Neuronal stem cell (in vitro differentiated cells): ENCODE measurements at places on chromosomes 3 and 15.

- no peaks in the 10 kb centered on the region for H3K36me3 ChIP-seq
- DNase-seq, result no peak
- no peaks in the 10 kb centered on the region for H3K27me3 ChIP-seq
- H3K27ac ChIP-seq, result no peak overlapping the region
Observed at GRCh38 chr3:111700054-111700453, 104.9 kb upstream of the ZBED2 start.

DNA sequence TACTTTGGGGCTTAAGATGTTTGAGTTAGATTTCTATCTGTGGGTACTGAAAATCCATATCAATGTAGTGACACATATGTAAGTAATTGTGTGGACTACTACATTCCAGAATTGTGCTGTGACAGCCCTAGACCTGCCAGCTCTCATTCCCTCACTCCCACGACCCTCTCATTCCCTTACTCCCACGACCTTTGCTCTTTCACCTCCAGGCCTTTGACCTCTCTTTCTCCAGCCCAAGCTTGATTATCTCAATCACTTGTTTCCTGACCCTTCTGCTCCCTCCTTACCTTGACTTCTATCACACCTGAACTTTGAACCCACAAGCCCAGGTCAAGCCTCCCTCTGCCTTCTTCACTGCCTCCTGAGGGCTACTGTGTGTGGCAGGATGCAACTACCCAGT, 3.6 kb upstream of the RUVBL1 start:
- peaks cover 5% of the 10 kb centered on the region for H3K4me1 ChIP-seq
- DNase-seq, result no peak
- H3K4me3 ChIP-seq, result no peak overlapping the region
- H3K36me3 ChIP-seq, result peaks cover 1% of the 10 kb centered on the region
- H3K27me3 ChIP-seq, result peaks cover 7% of the 10 kb centered on the region

DNA sequence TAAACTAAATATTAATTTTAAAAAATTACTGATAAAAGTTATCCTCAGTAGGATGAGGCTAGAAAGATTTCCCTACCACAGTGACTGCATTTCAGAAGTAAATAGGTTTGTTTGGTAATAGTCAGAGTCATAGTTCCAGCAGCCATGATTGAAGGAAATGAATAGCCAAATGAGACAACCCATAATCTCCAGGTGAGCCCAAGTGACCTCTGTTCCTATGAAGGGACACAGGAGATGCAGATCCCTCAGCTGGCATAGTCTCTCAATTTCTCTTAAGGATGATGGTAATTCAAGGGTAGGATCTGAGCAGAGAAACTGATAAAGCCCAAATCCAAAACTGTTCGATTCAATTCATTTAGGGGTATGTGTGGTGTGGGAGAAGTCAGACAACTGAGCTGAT, 461.8 kb downstream of the RAP2B start:
- H3K27me3 ChIP-seq, result no peaks in the 10 kb centered on the region
- DNase-seq, result no peak
- H3K4me3 ChIP-seq, result no peak overlapping the region
- no peaks in the 10 kb centered on the region for H3K36me3 ChIP-seq
- H3K4me1 ChIP-seq, result no peaks in the 10 kb centered on the region

DNA sequence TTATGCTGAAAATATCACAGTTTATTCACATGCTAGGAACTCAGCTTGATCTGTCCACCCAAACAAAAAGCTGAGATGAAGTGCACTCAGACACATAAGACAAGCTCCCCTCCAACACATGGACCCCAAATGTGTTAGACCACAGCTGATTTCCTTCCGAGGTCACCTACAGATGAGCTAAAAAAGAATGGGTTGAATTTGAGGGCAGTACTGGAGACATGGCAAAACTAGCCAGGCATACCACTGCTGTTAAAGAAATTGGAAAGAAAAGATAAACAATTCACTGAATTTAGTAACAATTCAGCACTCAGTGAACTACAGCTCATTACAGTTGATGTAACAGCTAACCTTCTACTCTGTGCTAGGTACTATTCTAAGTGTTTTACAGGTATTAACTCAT, 15.5 kb downstream of the PARP9 start:
- H3K4me3 ChIP-seq, result no peak overlapping the region
- no peaks in the 10 kb centered on the region for H3K4me1 ChIP-seq
- no peaks in the 10 kb centered on the region for H3K27me3 ChIP-seq
- H3K36me3 ChIP-seq, result no peaks in the 10 kb centered on the region

GRCh38 chr3:186515125-186515524, 29.1 kb downstream of the CRYGS start:
- H3K4me3 ChIP-seq, result no peak overlapping the region
- no peak for DNase-seq
- no peaks in the 10 kb centered on the region for H3K27me3 ChIP-seq
- no peak overlapping the region for H3K27ac ChIP-seq
